Transverse colon (tissue), 4 donors: ENCODE measurements at places on chromosomes 2 and 18. TPM values are rescaled to one million over a fixed set of nuclear protein-coding genes. Genes with fewer than 3 reads are reported as not detected.

GRCh38 chr2:170997893-170998597 is 69.0 kb downstream of the GORASP2 start:
- no peak for DNase-seq

DNA sequence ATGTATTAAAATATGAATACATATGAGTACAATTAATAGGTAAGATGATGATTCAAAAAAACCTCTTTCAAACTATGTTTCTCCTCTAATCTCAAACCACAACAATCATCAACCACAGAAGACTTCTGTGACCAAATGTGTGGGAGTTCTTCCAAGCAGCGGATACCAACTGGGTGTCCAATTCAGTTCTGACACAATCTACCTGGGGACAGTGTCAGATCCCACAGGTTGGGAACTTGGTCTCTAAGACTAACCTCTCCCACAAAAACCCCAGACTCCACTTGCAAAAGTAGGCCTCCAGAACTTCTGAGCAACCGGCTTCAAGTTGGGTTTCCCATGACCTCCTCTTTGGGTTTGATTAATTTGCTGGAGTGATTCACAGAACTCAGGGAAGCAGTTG is 26.9 kb downstream of the FASTKD1 start:
- DNase-seq = no peak

- DNase-seq = no peak
Observed at GRCh38 chr18:45849529-45849928, 24.1 kb downstream of the SIGLEC15 start.

DNA sequence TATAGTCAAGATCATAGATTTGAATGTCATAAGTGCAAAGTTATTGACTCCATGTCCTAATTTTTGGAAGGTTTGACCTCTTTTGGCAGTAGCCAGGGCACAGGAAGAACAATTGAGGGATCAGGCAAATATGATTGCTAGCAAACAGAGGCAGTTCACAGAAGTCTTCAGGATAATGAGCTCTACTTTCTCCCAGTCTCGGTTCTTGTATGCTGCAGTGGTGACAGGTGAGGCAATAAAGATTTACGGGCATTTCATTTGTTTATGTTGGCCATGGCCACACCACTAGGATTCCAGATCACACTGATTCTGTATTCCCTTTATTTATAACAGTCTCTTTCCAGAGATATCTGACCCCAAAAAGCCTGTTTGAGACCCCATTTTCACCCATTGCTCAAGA is 137.5 kb downstream of the UBR3 start:
- DNase-seq = no peak

GRCh38 chr2:73013936-73014335 is 57.6 kb downstream of the SFXN5 start:
- no peak for DNase-seq

DNA sequence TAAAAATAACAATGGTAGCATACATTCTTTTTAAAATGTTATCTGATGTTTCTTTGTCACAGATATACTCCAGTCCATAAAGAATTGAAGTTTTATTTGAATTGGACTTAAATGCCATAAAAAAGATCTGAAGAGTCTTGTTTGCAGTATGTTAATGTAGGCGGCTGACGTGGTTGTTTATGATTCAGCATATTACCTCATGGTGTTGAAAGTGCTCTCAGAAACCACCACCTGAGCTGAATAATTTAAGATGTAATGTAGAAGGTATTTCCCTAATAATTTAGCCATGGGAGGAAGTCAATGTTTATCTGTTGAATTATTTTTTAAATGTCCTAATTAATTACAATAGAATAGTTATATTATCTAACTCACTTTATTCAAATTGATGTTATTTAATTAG is 58.6 kb upstream of the CHN1 start:
- no peak for DNase-seq

DNA sequence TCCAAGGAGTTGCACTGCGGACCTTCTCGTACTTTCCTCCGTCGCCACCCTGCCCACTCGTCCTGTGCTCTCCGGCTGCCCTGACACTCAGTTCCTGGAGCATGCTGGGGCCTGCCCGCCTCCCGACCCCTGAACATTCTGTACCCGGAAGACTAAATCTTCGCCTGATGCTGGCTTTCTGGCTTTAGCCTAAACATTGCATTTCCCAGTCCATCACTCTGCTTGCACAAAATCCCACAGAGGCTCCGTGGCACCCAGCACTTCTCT is 550 bp upstream of the SFXN5 start:
- peak; percentile 43 for DNase-seq

ADGRF3 gene
- total RNA-seq = not detected

ATP8B1 gene
- total RNA-seq = 120 TPM

ERFE gene
- not detected for total RNA-seq

EPHA4 gene
- 21.0 TPM for total RNA-seq
